Osteocyte (in vitro differentiated cells): ENCODE measurements at places on chromosomes 2 and 18. TPM values are rescaled to one million over a fixed set of nuclear protein-coding genes. Genes with fewer than 3 reads are reported as not detected.

Gene UGT1A8
- not detected in 2 replicates for total RNA-seq

Gene RAD51AP2
- not detected in 2 replicates for total RNA-seq

Gene APCDD1
- total RNA-seq = 1.4 and 2.6 TPM in 2 replicates

Gene SCN9A
- total RNA-seq = 6.6 and 6.8 TPM in 2 replicates

Gene NPPC
- total RNA-seq = not detected in 2 replicates

Gene EVX2
- not detected in 2 replicates for total RNA-seq

Gene LRATD1
- not detected in 2 replicates for total RNA-seq

Gene GAL3ST2
- 0.48 TPM in 1 of 2 replicates, not detected in the other for total RNA-seq

Gene REEP1
- 0.16 TPM in 1 of 2 replicates, not detected in the other for total RNA-seq

Gene CXCR1
- total RNA-seq = not detected in 2 replicates

Gene NEURL3
- not detected in 2 replicates for total RNA-seq

Gene HEATR5B
- total RNA-seq = 18.1 and 19.0 TPM in 2 replicates

Gene ASTL
- not detected in 2 replicates for total RNA-seq

Gene IL1F10
- not detected in 2 replicates for total RNA-seq

Gene RANBP2
- 52.8 and 58.6 TPM in 2 replicates for total RNA-seq

Gene MTHFD2
- 223 and 242 TPM in 2 replicates for total RNA-seq

GRCh38 chr2:60527762-60528161 is 25.7 kb downstream of the BCL11A start:
- H3K36me3 ChIP-seq = no peaks in the 10 kb centered on the region
- no peak overlapping the region for H3K4me3 ChIP-seq
- DNase-seq = no peak
- H3K27me3 ChIP-seq = no peaks in the 10 kb centered on the region
- peaks cover 41% of the 10 kb centered on the region for H3K4me1 ChIP-seq

- DNase-seq = no peak
- H3K27me3 ChIP-seq = no peaks in the 10 kb centered on the region
- H3K4me1 ChIP-seq = no peaks in the 10 kb centered on the region
- H3K27ac ChIP-seq = no peak overlapping the region
- H3K4me3 ChIP-seq = no peak overlapping the region
Observed at GRCh38 chr2:16813593-16813992, 148.0 kb upstream of the CYRIA start.

GRCh38 chr2:45902781-45903375 is 251.4 kb downstream of the PRKCE start:
- no peak overlapping the region for H3K27ac ChIP-seq
- no peak overlapping the region for H3K4me3 ChIP-seq
- peaks cover 2% of the 10 kb centered on the region for H3K4me1 ChIP-seq
- no peaks in the 10 kb centered on the region for H3K27me3 ChIP-seq
- H3K36me3 ChIP-seq = peaks cover 2% of the 10 kb centered on the region
- DNase-seq = no peak

DNA sequence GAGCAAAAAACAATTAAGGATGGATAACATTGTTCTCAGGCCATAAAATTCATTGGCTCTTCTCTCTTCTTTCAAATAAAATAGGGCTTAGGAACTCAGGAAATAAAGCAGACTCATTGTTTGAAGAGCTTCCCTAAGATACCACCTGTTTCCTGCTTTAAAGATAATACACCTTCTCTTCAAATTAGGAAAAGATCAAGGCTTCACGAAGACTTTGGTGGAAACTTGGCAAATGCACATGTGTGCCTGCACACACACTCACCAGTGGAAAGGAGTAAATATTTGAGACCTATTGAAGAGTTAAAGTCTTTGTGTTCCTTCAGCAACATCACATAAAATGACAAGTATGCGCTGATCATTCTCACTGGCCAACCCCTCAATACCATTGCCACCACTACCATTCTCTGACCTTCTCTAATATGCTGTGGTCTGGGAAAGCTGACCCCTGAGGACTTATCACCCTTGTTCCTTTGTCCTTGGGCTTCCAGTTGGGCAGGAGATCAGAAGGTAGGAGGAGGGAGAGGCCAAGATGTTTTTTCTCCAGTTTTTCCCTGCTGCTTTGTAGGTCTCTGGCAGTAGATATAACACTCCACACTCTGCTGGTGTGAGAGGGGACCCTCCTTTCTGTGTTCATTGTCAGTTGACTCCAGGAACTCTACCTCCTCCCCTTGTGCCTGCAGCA is 53.5 kb upstream of the SPOPL start:
- no peak overlapping the region for H3K27ac ChIP-seq
- no peak for DNase-seq
- peaks cover 3% of the 10 kb centered on the region for H3K4me1 ChIP-seq
- H3K36me3 ChIP-seq = no peaks in the 10 kb centered on the region
- H3K4me3 ChIP-seq = no peak overlapping the region
- no peaks in the 10 kb centered on the region for H3K27me3 ChIP-seq

- peaks cover 21% of the 10 kb centered on the region for H3K4me1 ChIP-seq
- peaks cover 10% of the 10 kb centered on the region for H3K36me3 ChIP-seq
- no peak for DNase-seq
- no peak overlapping the region for H3K27ac ChIP-seq
Observed at GRCh38 chr2:120829633-120830025, 94.0 kb downstream of the GLI2 start.

- no peak overlapping the region for H3K4me3 ChIP-seq
- no peak overlapping the region for H3K27ac ChIP-seq
- H3K36me3 ChIP-seq = no peaks in the 10 kb centered on the region
- DNase-seq = no peak
- no peaks in the 10 kb centered on the region for H3K4me1 ChIP-seq
- no peaks in the 10 kb centered on the region for H3K27me3 ChIP-seq
Observed at GRCh38 chr2:228417526-228417925, 236.0 kb upstream of the SPHKAP start.

- no peaks in the 10 kb centered on the region for H3K36me3 ChIP-seq
- H3K4me1 ChIP-seq = no peaks in the 10 kb centered on the region
- DNase-seq = no peak
- H3K27ac ChIP-seq = no peak overlapping the region
- peaks cover 9% of the 10 kb centered on the region for H3K27me3 ChIP-seq
Observed at GRCh38 chr2:161681046-161681445, 56.8 kb downstream of the SLC4A10 start.

- peaks cover 6% of the 10 kb centered on the region for H3K4me1 ChIP-seq
- H3K4me3 ChIP-seq = no peak overlapping the region
- no peaks in the 10 kb centered on the region for H3K27me3 ChIP-seq
- DNase-seq = no peak
- H3K36me3 ChIP-seq = no peaks in the 10 kb centered on the region
Observed at GRCh38 chr2:180124273-180125139, 117.4 kb upstream of the CWC22 start.

GRCh38 chr2:96687266-96687665 is 44.7 kb downstream of the FER1L5 start:
- H3K27me3 ChIP-seq = peaks cover 10% of the 10 kb centered on the region
- no peak for DNase-seq
- H3K4me1 ChIP-seq = peaks cover 4% of the 10 kb centered on the region
- no peak overlapping the region for H3K4me3 ChIP-seq

DNA sequence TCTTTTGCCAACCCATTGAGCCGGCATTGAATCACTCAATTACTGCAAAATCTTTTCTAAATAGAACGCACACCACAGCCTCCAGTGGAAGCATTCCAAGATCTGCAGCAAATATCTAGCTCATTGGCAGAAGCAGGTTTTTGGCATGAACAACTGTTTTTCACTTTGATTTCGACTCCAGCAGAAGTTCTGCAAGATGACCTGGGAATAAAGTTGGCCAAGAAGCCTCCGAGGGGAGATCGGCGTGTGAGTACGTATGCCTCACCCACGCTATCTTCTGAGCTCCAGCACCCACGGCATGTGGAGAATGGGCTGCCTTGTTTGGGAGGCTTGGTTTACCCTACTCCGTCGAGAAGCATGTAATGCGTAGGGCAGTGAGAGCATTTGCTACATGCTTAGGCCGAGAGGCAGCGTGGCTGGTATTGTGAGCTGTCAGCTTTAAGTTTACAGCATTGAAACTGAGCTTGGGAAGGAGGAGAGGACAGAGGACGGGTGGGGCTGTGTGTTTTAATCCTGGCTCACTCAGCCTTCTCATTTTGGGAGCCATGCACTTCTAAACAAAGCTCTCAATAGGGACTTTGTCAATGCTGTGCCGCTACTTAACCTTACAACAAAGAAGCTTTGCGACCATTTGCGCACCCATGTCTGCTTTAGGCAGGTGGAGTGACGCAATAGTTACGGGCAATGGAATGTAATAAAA is 10.5 kb downstream of the PCARE start:
- H3K36me3 ChIP-seq = no peaks in the 10 kb centered on the region
- no peak overlapping the region for H3K27ac ChIP-seq
- no peak for DNase-seq

- H3K4me1 ChIP-seq = no peaks in the 10 kb centered on the region
- no peak overlapping the region for H3K27ac ChIP-seq
- H3K27me3 ChIP-seq = peaks cover 5% of the 10 kb centered on the region
- H3K36me3 ChIP-seq = no peaks in the 10 kb centered on the region
- no peak overlapping the region for H3K4me3 ChIP-seq
Observed at GRCh38 chr2:241797441-241798080, 11.4 kb upstream of the NEU4 start.

DNA sequence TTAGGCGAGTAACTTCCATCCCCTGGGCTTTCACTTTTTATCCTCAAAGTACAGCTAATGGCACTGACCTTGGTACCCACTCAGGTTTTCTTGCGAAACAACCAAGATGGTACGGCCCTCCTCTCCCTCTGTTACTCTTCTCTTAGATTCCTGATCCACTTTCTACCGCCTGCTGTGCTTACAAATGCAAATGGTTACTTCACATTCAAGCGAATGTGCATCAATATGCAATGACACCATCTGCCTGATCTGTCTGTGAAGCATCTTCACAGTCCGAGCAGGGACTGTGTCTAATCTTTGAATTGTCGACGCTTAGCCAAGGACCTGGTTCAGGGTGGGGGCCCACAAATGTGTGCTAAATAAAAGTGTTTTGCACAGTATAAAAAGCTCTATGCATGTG is 112.2 kb downstream of the TRIB2 start:
- no peaks in the 10 kb centered on the region for H3K27me3 ChIP-seq
- no peak overlapping the region for H3K27ac ChIP-seq

DNA sequence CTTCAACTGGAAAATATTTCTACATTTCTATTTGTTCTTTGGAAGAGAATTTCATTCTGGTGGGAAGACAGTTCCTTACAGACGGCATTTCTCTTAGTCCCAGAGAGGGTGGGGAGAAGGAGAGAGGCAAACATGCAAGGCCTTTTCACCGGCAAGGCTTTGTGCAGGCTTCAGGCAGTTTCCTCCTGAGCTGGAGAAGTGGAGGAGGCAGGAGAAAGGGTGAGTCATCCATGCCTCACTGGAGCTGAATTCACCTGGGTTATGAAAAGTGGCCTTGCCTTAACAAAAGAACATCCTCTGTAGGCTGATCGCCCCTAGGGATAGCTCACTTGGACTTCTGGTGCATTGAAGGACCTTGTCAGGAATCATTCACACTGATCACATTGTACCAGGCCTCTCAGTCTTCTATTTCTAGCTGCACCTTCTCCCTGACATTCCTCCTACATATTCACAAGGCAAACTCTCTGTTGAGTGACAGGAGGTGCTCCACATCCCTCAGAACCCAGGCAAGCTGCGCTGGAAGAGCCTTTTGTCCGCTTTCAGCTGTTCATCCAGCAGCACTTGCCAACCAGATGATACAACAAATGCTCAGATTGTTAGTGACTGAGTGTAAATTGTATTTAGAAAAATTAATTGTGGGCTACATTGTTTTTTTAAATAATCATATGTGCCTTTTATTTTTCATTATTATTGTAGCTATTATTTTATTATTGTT is 796.1 kb downstream of the DCDC2C start:
- no peak overlapping the region for H3K27ac ChIP-seq
- H3K4me3 ChIP-seq = no peak overlapping the region
- H3K27me3 ChIP-seq = no peaks in the 10 kb centered on the region
- peaks cover 25% of the 10 kb centered on the region for H3K4me1 ChIP-seq
- no peaks in the 10 kb centered on the region for H3K36me3 ChIP-seq
- DNase-seq = no peak

DNA sequence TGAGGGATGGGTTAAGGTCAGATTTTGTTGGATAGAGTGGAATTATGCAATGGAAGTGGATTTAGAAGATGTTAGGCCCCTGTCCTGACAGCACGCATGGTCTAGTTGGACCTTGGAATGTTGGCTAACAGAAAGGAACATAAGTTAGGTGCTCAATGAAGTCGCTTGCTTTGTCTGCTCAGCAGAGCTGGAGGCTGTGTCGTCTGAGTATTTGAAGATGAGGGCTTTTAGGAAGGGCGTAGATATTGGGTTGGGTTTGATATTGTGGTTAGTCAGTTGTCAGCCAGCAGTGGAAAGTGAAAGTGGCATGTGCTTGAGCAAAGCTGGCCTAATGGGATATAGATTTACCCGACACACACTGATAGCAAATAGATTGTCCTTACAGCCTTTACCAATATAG is 239.3 kb downstream of the PRKCE start:
- H3K27me3 ChIP-seq = no peaks in the 10 kb centered on the region
- H3K4me1 ChIP-seq = peaks cover 18% of the 10 kb centered on the region
- no peak overlapping the region for H3K27ac ChIP-seq
- H3K36me3 ChIP-seq = no peaks in the 10 kb centered on the region
- H3K4me3 ChIP-seq = no peak overlapping the region

- no peak overlapping the region for H3K27ac ChIP-seq
- DNase-seq = no peak
- peaks cover 21% of the 10 kb centered on the region for H3K4me1 ChIP-seq
- H3K36me3 ChIP-seq = no peaks in the 10 kb centered on the region
- no peak overlapping the region for H3K4me3 ChIP-seq
Observed at GRCh38 chr2:233983445-233983844, 66.3 kb downstream of the TRPM8 start.

- no peaks in the 10 kb centered on the region for H3K36me3 ChIP-seq
- no peak overlapping the region for H3K4me3 ChIP-seq
- H3K27me3 ChIP-seq = peaks cover 7% of the 10 kb centered on the region
- DNase-seq = no peak
- no peaks in the 10 kb centered on the region for H3K4me1 ChIP-seq
Observed at GRCh38 chr2:133953524-133953923, 300.3 kb upstream of the MGAT5 start.

- no peaks in the 10 kb centered on the region for H3K36me3 ChIP-seq
- H3K4me1 ChIP-seq = peaks cover 8% of the 10 kb centered on the region
- no peak overlapping the region for H3K4me3 ChIP-seq
- no peak for DNase-seq
- peaks cover 8% of the 10 kb centered on the region for H3K27me3 ChIP-seq
Observed at GRCh38 chr2:18501729-18502128, 58.7 kb downstream of the RDH14 start.

DNA sequence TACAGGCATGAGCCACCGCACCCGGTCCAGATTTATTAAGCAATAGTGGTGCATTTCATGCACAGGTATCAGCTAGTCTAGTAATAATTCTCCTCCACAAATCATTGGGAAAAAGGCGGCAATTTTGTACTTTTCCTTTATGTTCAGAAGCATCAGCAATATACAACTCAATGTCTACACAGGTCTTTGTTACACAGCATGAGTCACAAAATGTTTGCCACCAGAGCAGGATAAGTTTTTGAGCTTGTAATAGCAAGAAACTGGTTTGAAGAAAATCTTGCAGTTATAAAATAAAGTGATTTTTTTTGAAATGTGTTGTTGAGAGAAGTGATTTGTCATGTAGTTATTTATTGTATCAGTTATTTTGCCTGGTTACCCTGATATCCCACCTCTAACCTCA is 4.8 kb upstream of the ITPRIPL1 start:
- no peak for DNase-seq
- no peak overlapping the region for H3K27ac ChIP-seq
- peaks cover 23% of the 10 kb centered on the region for H3K4me1 ChIP-seq
- H3K27me3 ChIP-seq = peaks cover 32% of the 10 kb centered on the region
- no peaks in the 10 kb centered on the region for H3K36me3 ChIP-seq
